ENCODE measurements at places on chromosomes 1 and 21. TPM values are rescaled to one million over a fixed set of nuclear protein-coding genes. Genes with fewer than 3 reads are reported as not detected.
A peak's percentile ranks its signal among the peaks of the same experiment; 100 is the strongest.

DNA sequence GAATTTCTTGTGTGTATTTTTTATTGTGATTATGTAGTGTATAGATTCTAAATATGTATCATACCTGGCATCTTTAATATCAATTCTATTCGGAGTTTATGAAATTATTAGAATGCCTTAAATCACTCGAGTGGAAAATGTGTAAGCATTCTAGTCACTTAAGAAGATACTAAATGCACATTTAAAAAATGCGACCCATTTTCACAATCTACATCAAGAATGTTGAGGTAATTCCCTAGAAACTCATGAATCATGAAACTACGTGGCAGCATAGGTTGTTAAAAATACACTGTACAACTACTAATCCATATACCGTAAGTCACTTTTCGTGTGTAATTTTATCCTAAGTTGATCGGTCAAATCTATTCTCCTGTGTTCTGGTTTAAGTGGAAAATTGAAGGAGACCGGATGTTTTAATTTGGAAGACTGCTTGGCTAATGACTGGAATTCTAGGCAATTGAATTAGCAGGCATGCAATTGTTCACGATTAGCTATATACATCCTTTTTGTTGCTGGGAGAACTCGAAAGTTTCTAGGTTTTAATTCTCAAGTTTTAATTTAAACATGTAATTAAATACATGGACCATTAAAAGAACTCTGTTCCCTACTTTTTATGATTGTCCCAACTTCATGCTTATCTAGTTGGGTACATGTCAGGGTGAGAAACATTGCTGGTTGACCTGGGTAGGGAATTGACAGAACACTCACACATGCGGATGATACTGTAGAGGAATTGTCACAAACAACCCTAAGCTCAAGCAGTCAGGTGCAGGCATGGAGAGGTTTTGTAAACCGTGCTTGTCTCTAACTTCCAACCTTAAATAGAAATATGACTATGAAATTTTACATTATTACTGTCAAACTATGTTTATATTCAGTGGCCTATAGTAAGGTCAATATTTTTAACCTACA is 6.6 kb downstream of the ZBTB18 start:
- no peak overlapping the region for H3K27ac ChIP-seq
- no peaks in the 10 kb centered on the region for H3K27me3 ChIP-seq
- no peaks in the 10 kb centered on the region for H3K36me3 ChIP-seq
- peaks cover 24% of the 10 kb centered on the region for H3K4me1 ChIP-seq

The ANGPTL1 gene
- not detected for total RNA-seq

DNA sequence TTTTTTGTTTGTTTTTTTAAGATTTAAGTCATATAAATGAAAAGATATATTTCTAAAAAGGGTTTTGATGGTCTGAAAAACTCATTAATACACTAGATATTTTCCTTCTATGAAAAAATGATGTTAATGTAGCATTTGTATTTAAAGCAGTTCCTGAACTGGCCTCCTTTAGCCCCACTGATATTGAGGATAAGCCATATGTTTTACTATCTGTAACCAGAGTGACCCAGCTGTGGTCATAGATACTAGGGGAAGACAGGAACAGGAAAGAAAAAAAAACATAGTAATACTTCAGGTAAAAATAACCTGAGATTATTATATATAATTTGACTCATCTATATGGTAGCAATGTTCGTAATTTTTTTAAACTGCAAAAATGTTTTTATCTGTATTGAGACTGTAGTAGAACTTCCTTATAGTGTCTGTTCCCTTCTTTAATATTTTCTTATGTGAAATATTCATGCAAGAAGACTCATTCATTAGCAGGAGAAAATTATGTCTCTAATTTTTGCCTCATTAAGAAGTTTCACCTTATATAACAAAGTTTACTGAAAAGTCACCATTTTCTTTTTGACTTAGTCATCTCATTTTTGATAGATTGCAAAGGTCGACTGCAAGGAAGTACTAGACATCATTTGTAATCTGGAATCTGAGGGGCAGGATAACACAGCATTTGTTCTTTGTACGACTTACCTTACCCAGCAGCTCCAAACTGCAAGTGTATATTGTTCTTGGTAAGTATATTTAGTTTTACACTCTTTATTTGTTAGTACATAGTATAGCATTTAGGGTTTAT is 25.6 kb upstream of the TMCO2 start:
- no peak overlapping the region for H3K27ac ChIP-seq
- no peak overlapping the region for H3K4me3 ChIP-seq
- DNase-seq, result no peak
- no peaks in the 10 kb centered on the region for H3K27me3 ChIP-seq

DNA sequence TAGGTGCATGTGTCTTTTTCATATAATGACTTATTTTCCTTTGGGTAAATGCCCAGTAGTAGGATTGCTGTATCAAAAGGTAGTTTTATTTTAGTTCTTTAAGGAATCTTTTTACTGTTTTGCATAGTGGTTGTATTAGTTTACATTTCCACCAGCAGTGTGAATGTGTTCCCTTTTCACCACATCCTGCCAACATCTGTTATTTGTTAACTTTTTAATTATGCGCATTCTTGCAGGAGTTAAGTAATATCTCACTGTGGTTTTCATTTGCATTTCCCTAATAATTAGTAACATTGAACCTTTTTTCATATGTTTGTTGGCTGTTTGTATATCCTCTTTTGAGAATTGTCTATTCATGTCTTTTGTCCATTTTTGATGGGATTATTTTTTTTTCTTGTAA is 1761.9 kb downstream of the PLA2G4A start:
- no peak overlapping the region for H3K27ac ChIP-seq
- no peaks in the 10 kb centered on the region for H3K4me1 ChIP-seq
- DNase-seq, result no peak
- H3K36me3 ChIP-seq, result no peaks in the 10 kb centered on the region

DNA sequence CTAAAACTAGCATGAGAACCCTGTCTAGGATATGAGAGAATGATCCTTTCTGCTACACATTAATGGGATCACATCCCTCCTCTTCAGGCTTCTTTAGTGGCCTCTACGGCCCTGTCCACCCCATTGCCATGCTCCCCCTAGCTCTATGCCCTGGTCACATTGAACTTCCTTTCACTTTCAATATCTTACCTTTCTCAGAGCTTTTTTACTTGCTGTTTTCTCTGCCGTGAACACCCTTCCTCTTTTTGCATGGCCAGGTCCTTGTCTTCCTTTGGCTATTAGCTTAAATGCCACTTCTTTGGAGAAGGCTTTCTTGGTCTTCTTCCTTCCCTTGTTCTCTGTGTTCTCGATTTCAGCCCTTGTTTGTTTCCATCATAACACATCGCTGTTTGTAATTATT is 97.4 kb downstream of the GIPC2 start:
- DNase-seq, result no peak
- H3K4me1 ChIP-seq, result no peaks in the 10 kb centered on the region
- H3K36me3 ChIP-seq, result no peaks in the 10 kb centered on the region
- no peak overlapping the region for H3K27ac ChIP-seq
- H3K4me3 ChIP-seq, result no peak overlapping the region

DNA sequence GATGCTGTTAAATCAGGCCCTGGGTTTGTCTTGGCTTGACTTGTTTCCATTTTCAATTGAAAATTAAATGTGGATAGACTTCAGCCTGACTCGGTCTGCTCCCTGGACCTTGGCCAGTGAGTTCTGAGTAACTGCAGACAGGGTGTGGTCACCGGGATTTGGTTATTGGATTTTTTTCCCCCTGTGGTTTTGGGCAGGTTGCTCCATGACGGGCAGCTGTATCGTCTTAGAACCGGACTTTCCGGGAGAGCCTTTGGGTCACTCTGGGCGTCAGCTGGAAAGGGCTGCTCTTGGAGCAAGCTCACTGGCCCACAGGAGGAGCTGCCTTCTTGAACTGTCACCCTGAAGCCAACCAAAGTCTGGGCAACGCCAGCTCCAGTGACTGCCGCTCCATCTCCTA is 75.0 kb downstream of the CLIC6 start:
- no peak overlapping the region for H3K27ac ChIP-seq
- DNase-seq, result no peak
- no peaks in the 10 kb centered on the region for H3K27me3 ChIP-seq
- no peak overlapping the region for H3K4me3 ChIP-seq

GRCh38 chr21:45528028-45528705 is 14.1 kb downstream of the SLC19A1 start:
- H3K4me1 ChIP-seq, result no peaks in the 10 kb centered on the region
- no peak for DNase-seq
- no peak overlapping the region for H3K4me3 ChIP-seq
- no peaks in the 10 kb centered on the region for H3K36me3 ChIP-seq
- H3K27me3 ChIP-seq, result no peaks in the 10 kb centered on the region

DNA sequence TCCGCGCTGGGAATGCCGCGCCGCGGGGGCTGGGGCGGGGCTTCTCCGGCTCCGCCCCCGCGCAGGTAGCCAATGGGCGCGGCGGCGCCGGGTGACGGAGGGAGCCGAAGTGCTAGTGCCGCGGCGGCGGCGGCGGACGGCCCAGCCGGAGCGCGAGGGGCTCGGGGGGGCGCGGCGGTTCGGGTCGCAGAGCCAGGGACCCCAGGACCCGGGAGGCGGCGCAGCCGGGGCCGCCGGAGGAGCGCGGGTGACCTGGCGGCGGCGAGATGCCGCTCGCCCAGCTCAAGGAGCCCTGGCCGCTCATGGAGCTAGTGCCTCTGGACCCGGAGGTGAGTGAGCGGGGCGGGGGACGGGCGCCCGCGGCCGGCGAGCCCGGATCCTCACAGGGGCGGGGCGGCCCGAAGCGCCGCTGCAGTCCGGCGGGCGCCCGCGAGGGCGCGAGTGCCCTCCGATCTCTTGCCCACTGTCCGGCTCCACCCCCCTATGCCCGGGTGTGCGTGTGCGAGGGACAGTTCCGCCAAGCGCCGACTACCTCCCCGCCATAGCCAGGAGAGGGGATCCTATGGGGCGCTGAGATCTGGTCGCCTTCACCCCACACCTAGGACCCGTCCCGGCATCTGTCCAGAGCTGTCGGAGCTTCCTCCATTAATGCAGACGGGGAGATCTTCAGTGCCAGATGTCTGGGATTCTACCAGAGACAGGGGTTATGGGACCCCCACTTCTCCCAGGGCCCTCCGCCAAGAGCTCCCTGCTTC is at the start of gene RPS6KA1:
Gene RPS6KA1, plus strand, starts transcription at position 107 of the 755 bp plus-strand sequence. Its CDS starts 160 bp downstream, at position 267.
- H3K4me1 ChIP-seq, result peaks cover 20% of the 10 kb centered on the region
- DNase-seq, result peak; percentile 89
- H3K36me3 ChIP-seq, result no peaks in the 10 kb centered on the region
- no peaks in the 10 kb centered on the region for H3K27me3 ChIP-seq

The RPS27 gene
- 1,080 TPM for total RNA-seq

DNA sequence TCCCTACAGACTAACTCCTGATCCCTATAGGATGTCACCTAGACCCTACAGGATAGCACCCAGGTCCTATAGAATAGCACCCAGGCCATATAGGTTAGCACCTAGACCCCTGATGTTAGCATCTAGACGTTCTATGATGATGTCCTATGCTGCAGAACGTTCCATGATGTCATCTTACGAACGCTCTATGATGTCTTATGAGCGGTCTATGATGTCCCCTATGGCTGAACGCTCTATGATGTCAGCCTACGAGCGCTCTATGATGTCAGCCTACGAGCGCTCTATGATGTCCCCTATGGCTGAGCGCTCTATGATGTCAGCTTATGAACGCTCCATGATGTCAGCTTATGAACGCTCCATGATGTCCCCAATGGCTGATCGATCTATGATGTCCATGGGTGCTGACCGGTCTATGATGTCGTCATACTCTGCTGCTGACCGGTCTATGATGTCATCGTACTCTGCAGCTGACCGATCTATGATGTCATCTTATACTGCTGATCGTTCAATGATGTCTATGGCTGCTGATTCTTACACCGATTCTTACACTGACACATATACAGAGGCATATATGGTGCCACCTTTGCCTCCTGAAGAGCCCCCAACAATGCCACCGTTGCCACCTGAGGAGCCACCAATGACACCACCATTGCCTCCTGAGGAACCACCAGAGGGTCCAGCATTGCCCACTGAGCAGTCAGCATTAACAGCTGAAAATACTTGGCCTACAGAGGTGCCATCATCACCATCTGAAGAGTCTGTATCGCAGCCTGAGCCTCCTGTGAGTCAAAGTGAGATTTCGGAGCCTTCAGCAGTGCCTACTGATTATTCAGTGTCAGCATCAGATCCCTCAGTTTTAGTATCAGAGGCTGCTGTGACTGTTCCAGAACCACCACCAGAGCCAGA is 9.5 kb downstream of the SON start:
- H3K27ac ChIP-seq, result no peak overlapping the region
- no peaks in the 10 kb centered on the region for H3K27me3 ChIP-seq
- H3K4me1 ChIP-seq, result no peaks in the 10 kb centered on the region
- DNase-seq, result no peak
- no peak overlapping the region for H3K4me3 ChIP-seq
- H3K36me3 ChIP-seq, result peaks cover 71% of the 10 kb centered on the region

The AADACL4 gene
- total RNA-seq, result not detected

The MSH4 gene
- 0.24 TPM for total RNA-seq

GRCh38 chr21:42219606-42220137 is 732 bp downstream of the ABCG1 start:
- peaks cover 9% of the 10 kb centered on the region for H3K4me1 ChIP-seq
- H3K36me3 ChIP-seq, result no peaks in the 10 kb centered on the region
- DNase-seq, result peak; percentile 43
- H3K27ac ChIP-seq, result no peak overlapping the region

- H3K27me3 ChIP-seq, result no peaks in the 10 kb centered on the region
- H3K27ac ChIP-seq, result no peak overlapping the region
- no peak overlapping the region for H3K4me3 ChIP-seq
These were observed 3.6 kb downstream of the ALG14 start for GRCh38 chr1:95068956-95069709.

The ITSN1 gene
- 68.2 TPM for total RNA-seq

- no peaks in the 10 kb centered on the region for H3K36me3 ChIP-seq
- H3K4me3 ChIP-seq, result no peak overlapping the region
- no peaks in the 10 kb centered on the region for H3K27me3 ChIP-seq
- H3K27ac ChIP-seq, result 0 out of 2 replicates have a peak overlapping the region, but pooled peaks have one; percentile 26
- H3K4me1 ChIP-seq, result peaks cover 15% of the 10 kb centered on the region
- peak; percentile 65 for DNase-seq
These were observed 9.7 kb downstream of the SKI start for GRCh38 chr1:2237773-2238172.

DNA sequence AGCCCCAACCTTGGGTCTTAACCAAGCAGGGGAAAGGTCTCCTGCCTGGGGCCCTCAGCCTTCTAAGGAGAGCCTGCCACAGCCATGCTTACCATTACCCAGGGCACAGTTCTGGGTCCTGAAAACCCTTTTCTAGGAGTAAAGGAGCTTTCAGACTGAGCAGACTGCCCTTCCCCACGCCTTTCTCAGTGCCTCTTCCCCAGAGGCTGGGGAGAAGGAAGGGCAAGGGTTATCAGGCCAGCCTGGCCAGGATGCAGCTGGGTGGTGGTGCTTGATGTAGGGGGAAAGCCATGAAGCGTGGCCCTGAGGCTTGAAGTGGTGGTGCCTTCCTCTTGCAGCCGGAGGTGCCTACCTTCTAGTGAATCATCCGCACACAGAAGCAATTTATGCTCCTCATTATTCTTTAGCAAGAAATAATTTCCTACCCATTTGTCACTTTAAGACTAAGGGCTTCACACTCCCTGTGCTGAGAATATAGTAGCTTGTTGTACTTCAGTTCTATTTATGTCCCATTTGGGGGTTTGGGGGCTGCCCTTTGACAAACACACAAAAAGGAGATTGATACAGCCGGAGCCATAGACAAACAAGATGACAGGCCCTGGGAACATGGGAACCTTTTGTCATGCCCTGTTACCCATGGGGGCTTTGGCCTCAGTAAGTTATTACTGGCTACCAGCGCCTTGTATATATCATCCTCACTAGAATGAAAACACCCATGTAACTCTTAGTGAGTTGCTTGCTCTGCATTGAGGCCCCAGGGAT is 40.7 kb downstream of the MAN1C1 start:
- no peaks in the 10 kb centered on the region for H3K27me3 ChIP-seq
- no peak overlapping the region for H3K4me3 ChIP-seq
- no peaks in the 10 kb centered on the region for H3K36me3 ChIP-seq
- no peak overlapping the region for H3K27ac ChIP-seq
- DNase-seq, result no peak

- H3K4me3 ChIP-seq, result no peak overlapping the region
- H3K27me3 ChIP-seq, result no peaks in the 10 kb centered on the region
- no peaks in the 10 kb centered on the region for H3K36me3 ChIP-seq
- no peak for DNase-seq
- no peak overlapping the region for H3K27ac ChIP-seq
These were observed 138.8 kb upstream of the NBPF11 start for GRCh38 chr1:148290881-148291280.
